ENCODE measurements at places on chromosomes 3 and 15.

- no peak for DNase-seq
Measured at GRCh38 chr3:127714125-127714571, 41.4 kb downstream of the ABTB1 start.

DNA sequence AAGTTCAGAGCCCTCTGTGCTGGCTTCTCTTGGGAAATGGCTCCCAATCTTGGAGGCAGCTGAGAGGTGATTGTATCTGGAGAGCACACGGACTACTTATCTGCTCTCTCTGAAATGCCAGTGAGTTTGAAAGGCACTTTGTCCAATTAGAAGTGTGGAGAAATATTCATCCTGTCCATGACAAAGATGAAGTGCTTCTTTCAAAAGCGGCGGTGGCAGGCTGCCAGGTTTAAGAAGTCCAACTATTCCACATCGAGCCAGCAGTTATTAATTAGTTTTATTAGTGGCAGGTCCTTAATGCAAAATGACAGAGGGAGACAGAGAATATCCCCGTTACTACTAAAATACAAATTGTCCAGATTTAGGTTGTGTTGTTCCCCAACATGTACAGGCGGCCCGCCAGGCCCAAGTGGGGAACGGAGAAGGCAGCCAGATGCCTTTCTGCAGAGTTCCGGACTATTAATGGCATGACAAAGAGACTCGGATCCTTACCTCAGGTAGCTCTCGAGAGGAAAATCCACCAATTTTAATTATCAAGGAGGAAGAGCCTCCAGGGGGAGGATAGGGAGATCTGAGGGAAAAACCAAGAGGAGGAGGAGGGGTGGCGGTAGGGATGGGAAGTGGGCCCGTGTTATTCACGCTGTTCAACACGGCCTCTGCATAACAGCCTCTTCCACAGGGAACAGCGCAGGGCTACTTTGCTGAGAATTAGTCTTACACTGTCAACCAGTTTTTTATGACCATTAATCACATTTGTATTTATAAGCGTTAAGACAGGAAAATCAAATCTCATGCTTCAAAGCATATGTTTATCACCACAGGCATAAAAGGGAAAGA, 42.0 kb downstream of the RORA start:
- no peak for DNase-seq

GRCh38 chr3:14494973-14495300, 45.2 kb downstream of the GRIP2 start:
- DNase-seq = no peak

DNA sequence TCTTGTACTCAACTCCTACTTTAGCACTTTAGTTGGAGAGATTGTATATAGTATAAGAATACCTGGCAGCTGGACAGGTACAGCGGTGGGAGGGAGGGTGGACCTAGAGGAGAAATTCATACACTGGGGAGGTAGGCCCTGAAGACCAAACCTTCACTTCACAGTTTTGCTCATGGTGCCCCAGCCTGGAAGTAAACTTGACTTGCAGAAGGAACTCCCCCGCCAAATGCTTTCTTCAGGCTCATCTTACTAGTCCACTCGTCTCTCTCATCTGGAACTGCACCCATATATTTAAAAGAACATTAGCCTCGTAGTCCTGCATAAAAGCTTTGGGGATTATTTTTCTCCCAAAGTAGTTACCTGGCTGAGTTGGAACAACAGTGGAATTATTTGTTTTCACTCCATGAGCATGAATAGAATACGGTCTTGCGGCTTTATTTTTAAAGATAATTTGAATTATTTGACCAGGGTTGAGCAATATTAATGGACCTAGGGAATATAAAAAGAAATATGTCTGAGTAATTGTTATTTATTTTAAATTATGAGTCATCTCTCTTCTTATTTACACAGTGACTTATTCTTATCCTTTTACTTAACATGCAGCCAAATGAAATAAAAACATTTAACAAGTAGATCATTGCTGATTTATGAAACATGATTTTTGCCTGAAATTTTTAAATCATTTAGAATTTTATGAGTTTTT, 25.5 kb upstream of the CP start:
- peak; percentile 73 for DNase-seq

GRCh38 chr3:71372241-71372768, 211.2 kb downstream of the FOXP1 start:
- DNase-seq = no peak

DNA sequence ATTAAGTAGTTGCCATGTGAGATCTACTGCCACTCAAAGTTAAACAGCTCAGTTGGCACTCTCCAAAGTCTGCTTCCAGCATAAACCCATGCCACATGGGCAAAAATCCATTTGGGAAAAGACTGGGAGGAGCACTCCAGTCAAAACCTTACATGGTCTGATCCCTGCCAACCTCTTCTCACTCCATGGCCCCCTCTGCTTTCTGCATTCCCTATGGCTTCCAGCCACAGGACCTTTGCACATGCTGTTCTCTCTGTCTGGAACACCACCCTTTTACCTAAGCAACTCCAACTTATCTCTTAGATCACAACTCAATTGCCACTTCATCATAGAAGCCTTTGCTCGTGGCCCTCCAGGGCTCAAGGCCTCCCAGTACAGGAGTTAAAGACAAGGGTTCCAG, 70.4 kb upstream of the WNT5A start:
- no peak for DNase-seq

DNA sequence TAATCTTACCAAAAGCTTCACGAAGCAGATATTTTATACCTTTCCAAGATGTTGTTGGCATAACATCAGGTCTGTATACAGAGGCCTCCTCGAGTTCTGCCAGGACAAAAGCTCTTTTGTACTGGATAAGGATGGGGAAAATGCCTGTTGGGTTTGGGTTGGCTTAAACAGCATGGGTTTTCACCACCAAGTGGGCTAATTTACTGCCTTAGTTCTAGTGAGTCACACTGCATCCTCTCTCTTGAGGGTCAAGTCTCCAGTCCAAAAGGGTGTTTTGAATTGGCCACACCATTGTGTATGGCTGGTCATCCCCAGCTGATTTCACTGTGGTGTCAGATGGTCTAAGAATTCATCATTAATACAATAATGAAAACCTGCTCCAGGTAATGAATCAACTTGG, 26.1 kb upstream of the BHLHE40 start:
- no peak for DNase-seq

GRCh38 chr3:65339192-65339740, 651.5 kb upstream of the ADAMTS9 start:
- no peak for DNase-seq

GRCh38 chr15:85745525-85746150, 49.1 kb downstream of the KLHL25 start:
- no peak for DNase-seq

GRCh38 chr3:126322181-126322967, 34.8 kb downstream of the KLF15 start:
- no peak for DNase-seq

DNA sequence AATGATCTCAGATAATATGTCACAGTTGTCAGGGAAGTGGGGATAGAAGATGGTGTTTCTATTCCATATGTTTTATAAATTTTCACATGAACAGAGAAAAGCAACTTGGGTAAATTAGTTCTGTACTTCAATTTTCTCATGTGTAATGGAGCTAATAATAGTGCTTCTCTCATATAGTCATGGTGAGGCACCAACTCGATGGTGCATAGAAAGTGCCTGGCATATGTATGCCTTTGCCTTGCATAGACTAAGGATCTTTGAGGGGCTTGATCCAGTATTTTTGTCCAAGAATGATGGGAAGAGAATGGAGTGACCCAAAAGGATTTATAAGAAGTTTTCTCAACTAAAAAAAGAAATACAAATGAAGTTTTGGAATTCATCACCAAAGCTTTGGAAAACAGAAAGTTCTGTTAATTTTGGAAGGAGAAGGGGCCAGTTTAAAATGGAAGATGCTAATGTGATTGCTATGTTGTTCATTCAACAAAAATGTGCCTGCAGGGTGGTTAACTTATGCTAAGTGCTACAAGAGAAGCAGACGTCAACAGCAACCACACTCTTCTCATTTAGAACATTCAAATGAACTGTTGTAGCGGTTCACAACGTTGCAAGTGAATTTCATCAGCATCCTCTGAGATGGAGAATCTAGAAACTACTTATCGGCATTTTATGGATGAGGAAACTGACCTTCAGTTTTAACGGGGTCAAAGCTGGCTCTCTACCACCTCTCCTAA, 86.1 kb downstream of the RTP4 start:
- no peak for DNase-seq

DNA sequence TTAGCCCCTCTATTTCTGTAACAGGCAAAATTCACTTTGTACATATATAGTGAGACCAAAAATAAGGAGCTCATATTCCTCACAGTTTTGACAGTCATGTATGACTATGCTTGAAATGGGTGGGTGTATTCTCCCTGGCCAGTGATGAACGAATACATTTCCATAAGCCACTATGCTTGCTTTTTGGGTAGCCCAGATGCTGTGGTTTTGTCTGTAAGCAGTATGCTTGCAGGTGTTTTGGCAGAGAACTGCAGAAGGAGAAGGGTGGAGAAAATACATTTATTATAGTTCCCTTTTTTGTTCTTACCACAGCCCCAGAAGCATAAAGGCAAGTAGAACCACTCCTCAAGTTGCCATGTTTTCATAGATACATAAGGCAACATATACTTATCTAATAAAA, 131.2 kb downstream of the RBMS3 start:
- no peak for DNase-seq

DNA sequence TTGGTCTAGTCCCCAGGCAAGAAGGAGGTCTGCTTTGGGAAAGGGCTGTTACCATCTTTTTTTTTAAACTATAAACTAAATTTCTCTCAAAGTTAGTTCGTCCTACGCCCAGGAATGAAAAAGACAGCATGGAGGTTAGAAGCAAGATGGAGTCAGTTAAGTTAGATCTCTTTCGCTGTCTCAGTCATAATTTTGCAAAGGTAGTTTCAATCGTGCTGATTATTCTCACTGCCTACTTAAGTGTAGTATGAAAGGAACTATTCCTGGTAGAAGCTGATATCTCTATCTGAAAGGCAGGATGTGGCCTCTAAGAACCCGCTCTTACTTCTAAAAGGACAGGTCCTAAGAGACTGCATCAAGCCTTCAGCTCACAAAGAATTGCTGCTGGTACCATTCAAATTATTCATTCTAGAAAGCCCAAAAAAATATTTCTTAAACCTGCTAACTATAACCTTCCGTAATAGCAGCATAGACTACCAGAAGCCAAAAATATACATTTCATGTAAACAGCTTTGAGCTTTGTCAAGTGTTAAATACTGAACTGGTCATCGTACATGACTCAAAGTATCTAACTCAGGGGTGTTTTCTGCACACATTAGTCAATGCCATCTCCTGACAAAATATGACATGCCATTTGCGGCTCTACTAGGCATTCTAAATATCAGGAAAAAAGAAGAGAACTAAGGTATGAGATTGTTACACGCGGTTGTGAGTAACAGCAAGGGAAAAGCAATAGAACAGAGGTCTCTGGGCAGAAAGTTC, 96.0 kb upstream of the CCDC80 start:
- DNase-seq = no peak

GRCh38 chr3:9111866-9112265, 137.6 kb downstream of the SRGAP3 start:
- no peak for DNase-seq

GRCh38 chr3:46440531-46441294, 24.0 kb downstream of the LTF start:
- DNase-seq = no peak

GRCh38 chr3:39189150-39189958, 3.0 kb downstream of the XIRP1 start:
- DNase-seq = no peak

DNA sequence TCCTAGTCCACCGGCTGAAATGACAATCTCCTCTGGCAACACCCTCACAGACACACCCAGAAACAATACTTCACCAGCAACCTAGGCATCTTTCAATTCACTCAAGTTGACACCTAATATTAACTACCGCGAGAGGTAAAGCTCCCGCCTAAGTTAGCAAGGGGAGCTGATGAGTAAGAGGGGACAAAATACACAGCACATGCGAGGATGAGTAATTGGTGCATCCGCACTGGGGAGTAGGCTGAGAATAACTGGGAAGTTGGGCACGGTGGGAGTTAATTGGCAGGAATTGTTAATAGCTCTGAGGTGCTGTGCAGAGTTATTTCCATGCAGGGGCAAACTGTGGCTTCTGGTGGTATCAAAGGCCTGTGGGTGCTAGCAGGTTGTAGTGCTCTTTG, 14.5 kb upstream of the PLD1 start:
- no peak for DNase-seq

DNA sequence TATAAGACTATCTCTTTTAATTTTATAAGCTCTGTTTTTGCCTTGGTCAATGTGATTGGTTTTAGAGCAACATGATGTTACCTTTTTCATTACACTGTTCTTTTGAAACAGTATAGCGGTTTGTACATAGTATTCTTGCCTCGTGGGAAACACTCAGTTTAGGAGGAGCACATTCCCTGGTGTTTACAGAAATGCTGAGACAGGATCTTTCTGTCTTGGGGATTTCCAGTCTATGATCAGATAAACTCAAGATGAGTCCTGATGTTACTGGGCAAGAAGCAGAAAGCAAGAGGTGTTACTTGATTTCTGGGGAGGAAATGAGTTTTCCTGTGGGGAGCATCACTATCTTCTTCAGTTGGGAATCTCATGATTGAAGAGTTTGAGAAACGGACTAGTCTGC, 2.5 kb downstream of the TMEM266 start:
- DNase-seq = no peak

- peak; percentile 90 for DNase-seq
Measured at GRCh38 chr15:70121624-70122302, 24.0 kb upstream of the TLE3 start.

GRCh38 chr15:32878869-32879805, 161.3 kb downstream of the GREM1 start:
- DNase-seq = no peak

GRCh38 chr3:46565077-46565476, 1.0 kb downstream of the LRRC2 start:
- DNase-seq = no peak

DNA sequence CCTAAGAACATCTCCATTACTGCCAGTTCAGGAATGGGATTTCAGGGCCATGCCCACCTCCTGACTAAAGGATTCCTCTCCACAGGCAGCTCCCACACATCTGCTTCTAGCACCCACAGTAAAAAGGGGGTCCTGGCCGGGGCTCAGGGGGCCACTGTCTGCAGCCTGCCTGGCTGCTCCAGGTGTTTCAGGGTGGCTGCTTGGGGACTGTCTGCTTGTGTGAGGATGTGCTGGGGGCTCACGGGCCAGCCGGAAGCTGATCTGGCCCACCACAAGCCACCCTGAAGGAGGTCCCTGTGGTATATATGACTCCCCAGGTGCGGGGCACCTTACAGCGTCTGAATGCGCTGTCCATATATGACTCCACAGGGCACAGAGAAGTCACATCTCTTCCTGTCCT, 135.4 kb downstream of the NSMCE3 start:
- no peak for DNase-seq

DNA sequence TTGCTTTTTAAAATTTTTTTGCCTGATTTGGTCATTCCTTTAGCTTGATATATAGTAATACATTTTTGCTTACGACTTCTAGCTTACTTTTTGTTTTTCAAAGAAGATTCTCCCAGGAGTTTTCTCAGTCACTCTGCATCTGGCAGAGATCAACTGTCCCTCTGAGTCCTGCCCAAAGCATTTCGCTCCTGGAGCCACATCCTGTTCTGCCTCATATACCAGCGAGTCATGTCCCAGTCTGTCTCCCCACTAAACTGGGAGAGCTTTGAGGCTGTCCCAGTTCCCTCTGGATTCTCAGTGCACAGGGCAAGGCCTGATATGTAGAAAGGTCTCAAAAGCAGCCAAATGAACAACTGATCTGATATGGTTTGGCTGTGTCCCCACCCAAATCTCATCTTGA, 326.3 kb downstream of the ARRDC4 start:
- DNase-seq = peak; percentile 39

GRCh38 chr3:106332129-106332528, 463.3 kb upstream of the CBLB start:
- DNase-seq = no peak

All from LHCN-M2 (cell line).